ENCODE measurements at places on chromosomes 12 and 14.

DNA sequence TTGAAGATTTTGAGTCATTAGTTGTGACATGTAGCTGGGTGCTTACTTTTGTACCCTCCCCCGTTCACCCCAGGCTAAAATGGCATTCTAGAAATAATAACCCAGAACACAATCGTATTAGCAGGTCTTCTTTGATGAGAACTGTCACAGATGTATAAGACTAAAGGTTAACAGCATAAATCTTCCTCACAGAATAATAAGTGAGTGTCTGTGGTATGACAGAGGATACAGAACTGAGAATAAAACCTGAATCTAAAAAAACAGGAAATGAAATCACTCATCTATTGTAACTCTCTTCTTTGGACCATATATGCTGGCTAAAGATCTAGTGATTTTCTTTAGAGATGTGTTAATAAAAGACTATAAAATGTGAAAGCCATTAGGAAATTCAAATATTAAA lies 746.6 kb downstream of the LRFN5 start:
- DNase-seq = no peak

GRCh38 chr12:41856228-41856627 lies 288.4 kb downstream of the GXYLT1 start:
- DNase-seq = no peak

DNA sequence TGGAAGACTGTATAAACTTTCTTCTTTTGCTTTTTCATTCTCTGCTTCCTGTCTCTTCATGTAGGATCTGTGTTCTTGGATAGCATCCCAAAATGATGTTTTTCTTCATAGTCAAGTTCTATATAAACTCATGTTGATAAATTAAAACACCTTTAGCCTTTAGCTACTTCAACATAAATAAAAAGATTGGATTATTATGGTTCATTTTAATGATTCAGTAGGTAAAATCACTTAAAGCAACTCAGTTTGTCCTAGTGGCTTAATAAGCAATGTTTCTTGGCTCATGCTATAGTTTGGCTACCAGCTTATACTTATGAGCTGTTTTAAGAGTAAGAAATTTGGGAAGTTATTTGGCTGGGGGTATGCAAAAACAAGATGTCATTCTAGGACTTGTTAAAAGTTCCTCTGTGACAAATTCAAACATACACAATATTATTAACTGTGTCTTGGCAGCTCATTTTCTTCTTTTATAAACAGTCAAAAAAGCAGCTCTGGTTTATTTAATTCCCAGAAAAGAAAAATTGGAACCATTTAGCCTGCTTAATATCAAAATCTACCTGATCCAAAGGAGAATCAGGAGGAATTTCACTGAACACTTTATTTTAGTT lies 111.4 kb downstream of the TMTC3 start:
- DNase-seq = no peak

- no peak for DNase-seq
Measured at GRCh38 chr14:93861836-93862235, 65.3 kb upstream of the FAM181A start.

GRCh38 chr12:49355913-49356312 lies 9.2 kb downstream of the DNAJC22 start:
- no peak for DNase-seq

DNA sequence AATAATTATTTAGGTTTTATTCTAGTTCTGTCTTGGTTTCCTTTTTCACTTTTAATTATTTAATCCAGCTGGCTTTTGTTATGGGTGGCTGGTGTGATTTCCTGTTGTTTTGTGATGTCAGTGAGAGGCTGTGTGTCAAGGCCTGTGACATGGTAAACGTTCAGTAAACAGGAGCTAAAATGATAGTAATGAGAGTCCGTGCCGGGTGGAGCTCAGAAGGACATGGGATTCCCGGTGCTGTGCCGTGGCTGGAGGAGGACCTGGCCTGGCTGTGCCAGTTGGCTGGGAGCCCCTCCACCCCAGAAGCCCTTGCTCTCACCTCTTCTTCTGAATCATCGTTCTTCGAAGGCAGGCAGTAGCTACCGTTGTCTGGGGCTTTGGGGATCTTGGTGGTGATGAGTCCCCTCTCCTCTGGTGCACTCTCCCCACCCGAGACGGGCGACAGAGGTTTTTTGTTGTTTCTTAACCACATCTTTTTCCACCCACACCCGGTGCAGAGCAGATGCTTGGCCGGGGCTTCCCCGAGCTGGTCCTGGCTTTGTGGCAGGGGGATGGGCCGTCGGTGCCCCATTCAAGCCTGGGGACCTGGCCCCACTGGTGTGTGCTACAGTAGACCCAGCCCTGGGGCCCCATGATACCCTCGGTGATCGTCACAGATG lies 29.1 kb downstream of the SH2B3 start:
- peak; percentile 87 for DNase-seq

- no peak for DNase-seq
Measured at GRCh38 chr12:43749016-43749415, 9.6 kb downstream of the PUS7L start.

DNA sequence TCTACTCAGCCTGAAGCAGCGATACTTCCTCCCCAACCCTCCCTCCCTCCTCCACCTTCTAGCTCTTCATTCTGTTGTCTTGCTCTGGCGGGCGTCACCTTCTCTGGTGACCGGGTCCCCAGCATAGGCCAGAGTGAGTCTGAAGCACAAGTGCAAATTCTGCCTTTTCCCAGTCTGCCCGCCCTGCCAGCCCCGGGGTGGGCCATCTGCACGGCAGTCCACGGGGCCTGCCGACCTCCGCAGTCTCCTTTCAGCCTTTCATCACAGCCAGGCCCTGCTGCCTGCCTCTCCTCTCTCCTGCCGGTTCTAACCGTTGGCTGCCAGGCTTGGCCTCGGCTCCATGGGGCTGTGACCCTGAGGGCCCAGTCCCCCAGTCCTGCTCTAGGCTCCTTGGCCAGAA lies 58.7 kb downstream of the TESC start:
- DNase-seq = no peak

DNA sequence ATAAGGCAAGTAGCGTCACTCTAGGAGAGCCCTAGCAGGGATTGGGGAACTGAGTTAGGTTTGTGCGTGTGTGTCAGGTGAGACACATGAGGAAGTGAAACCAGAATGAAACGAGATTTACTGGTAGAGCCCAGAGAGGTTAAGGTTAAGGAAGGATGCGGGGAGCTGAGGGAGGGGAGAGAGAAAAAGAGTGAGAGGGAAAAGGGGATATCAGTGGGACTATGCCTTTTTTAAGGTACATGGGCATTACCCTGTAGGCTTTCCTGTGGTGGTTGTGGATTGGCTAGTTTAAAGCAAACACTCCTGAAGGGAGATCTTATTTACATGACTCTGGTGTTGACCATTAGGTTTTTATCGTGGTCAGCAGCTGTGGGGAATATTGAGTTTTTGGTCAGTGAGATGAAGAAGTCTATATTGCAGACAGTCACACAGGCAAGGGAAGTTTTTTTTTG lies 13.9 kb downstream of the ZDHHC17 start:
- DNase-seq = no peak

- no peak for DNase-seq
Measured at GRCh38 chr12:89936631-89937030, 228.0 kb upstream of the ATP2B1 start.

DNA sequence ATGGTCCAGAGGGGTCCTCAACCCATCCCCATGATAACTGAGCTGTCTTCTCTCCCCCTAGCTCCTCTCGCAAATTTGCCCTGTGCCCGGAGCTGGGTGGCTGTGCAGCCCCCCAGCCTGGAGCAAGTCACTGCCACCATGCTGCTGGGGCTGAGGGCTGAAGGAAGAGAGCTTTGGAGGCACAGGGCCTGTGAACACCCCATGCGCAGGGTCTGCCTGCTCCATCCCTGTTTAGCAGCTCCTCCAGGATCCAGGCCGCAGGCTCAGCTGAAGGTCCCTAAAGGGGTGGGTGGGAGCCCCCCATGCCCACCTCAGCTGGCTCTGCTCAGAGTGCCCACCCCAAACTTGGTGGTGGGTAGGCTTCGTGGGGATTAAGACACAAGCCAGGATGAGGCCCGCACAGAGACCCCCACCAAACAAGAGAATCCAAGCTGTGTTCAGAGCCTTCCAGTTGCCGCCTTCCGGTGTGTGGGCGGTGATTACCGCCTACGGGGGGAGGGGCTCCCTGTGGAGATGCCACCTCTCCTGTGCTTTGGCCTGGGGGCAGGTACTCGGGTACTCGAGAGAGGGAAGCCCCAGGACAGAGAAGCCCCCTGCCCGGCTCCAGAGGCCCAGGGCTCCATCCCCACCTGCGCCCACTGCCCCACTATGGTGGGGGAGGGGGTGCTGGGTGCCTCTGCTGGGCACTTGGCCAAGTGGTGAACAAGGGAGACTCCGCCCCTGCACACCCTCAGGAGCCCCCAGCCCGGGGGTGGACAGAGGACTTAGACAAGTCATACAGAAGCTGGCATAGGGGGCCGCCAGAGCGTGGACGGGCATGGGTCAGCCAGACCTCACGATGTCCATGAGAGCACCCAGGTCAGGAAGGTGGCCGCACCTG lies 1.4 kb upstream of the JAG2 start:
- no peak for DNase-seq

- DNase-seq = no peak
Measured at GRCh38 chr14:51668870-51669269, 17.2 kb downstream of the FRMD6 start.

DNA sequence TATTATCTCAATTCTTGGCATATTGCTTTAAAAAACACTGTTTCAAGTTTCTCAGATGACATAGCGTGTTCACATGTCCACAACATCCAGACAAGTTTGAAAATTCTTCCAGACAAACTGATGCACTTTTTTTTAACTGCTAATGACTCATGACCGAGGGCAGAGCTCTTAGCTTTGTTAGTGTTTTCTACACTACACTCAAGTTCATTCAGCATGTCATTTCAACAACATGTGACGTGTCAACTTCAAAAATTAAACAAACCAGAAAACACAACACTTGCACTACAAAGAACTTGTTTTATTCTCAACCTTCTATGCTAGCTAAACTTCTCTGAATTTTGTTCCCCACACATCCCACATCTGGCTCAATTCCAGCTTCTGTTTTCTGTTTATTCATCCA lies 1186.3 kb upstream of the FLRT2 start:
- DNase-seq = no peak

GRCh38 chr12:17283563-17283962 lies 677.6 kb upstream of the LMO3 start:
- no peak for DNase-seq

DNA sequence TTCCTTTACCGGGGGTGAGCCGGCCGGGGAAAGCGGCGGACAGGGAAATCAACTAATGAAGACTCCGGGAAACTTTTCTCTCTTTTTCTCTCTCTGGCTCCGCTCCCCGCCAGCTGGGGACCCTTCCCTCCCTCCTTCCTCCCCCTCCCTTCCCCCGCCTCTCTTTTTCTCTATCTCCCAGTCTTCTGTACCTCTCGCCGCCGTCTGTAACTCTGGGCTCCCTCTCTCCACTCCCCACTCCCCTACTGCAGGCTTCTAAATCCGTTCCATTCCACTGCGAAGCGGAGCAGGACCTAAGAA lies 6.9 kb upstream of the HOXC11 start:
- no peak for DNase-seq

DNA sequence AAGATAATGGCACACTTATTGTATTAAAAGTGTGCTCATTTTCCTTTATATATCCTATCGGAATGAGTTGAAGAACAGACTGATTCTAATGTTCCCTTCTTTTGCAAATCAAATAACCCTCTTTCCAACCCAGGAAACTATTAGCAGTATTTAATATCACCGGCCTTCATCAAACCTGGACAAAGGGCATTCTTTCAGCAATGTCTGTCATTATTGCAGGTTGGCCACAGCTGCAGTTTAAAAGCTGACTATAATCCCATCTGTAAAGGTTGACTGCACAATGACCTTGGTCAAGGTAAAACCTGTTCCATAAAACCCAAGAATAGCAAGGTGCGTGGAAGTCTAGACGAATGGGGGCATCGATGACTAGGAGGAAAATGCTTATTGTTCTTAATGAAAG lies 472.3 kb upstream of the SOX5 start:
- DNase-seq = no peak

- DNase-seq = no peak
Measured at GRCh38 chr12:104604995-104605675, 148.4 kb downstream of the CHST11 start.

DNA sequence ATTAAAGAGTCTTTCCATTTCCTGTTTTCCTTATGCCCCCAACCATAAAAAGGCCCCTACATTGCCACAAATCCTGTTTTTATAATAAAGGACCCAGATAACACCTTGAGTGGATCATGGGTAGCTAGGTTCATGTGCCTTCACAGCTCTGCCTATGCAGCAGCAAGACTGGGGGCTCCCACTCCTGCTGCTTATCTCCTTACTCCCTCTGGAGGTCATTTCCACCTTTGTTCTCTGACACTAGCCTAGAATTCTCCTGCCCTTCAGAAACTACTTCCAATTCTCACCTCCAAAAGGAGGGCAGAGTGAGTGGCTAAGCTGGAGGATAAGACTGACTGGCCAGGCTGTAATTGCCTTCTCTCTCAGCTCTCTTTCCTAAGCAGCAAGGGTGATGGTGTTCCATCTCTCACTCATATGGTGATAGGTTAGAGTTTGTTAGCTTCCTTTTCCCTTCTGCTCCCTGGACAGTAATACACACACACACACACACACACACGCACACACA lies 20.0 kb upstream of the STAC3 start:
- DNase-seq = no peak

GRCh38 chr12:55983232-55983842 lies 9.5 kb downstream of the RAB5B start:
- no peak for DNase-seq

DNA sequence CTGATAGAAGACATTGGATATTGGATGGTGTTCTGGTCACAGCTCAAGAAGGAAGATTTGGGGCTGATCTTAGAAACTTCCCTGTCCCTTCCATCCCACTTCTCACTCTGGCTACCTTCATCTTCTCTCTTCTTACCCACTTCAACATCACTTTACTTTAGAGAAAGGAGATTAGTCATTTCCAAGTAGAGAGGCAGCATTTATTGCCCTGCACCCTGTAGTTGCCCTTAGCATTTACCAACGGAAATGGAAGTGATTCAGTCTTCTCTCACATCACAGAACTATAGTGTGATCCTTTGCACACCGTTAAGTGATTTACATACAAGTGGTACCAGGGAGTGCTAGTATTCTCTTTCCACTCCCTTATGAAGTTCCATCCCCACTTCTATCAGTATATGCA lies 52.4 kb downstream of the PHLDA1 start:
- peak; percentile 39 for DNase-seq

GRCh38 chr14:53890611-53891101 lies 66.0 kb downstream of the BMP4 start:
- DNase-seq = no peak

- no peak for DNase-seq
Measured at GRCh38 chr12:40770781-40771180, 78.5 kb downstream of the CNTN1 start.

Measured in activated naive CD8-positive, alpha-beta T cell treated with anti-CD3 and anti-CD28 coated beads for 36 hours (primary cell).